ENCODE measurements at places on chromosomes 13 and 19.

DNA sequence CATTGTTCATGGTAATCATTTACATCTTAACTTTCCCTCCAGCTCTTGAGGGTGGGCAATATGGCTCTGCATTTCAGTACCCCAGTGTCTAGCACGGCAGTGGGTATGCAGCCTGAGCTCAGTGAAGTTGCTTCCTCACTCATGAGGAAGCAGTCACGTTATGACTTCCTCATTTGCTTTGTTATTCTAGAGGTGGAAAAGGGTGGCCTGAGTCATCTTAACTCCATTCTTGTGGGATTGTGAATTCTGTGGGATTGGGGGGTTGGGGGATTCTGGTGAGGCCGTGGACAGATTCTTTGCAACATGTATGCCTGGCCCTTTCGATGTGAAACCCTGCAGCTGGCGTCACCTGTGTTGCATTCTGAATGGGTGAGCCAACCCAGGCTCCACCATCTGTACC lies 406.7 kb upstream of the ZNF507 start:
- DNase-seq: no peak

GRCh38 chr19:35545855-35546381 lies 492 bp downstream of the TMEM147 start:
- peak; percentile 68 for DNase-seq

GRCh38 chr19:2659856-2660432 lies 42.5 kb downstream of the GNG7 start:
- DNase-seq: no peak

DNA sequence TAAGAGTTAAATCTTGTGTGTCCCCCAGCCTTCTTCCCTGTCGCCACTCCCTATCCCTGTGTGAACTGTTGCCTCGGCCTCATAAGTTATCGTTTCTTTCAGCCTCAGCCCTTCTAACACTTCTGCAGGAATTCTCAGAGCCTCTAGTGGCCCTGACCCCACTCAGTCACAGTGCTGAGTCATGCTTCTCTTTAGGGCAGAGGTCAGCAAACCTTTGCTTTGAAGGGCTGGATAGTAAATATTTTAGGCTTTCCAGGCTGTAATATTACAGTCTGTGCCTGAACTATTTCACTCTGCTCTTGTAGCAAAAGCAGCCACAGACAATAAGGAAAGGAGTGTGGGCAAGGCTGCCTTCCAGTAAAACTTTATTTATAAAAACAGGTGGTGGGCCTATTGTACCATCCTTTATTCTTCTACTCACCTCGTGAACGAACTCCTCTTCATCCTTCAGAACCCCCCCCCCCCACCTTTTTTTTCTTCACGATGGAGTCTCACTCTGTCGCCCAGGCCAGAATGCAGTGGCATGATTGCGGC lies 22.1 kb downstream of the MYO9B start:
- no peak for DNase-seq

DNA sequence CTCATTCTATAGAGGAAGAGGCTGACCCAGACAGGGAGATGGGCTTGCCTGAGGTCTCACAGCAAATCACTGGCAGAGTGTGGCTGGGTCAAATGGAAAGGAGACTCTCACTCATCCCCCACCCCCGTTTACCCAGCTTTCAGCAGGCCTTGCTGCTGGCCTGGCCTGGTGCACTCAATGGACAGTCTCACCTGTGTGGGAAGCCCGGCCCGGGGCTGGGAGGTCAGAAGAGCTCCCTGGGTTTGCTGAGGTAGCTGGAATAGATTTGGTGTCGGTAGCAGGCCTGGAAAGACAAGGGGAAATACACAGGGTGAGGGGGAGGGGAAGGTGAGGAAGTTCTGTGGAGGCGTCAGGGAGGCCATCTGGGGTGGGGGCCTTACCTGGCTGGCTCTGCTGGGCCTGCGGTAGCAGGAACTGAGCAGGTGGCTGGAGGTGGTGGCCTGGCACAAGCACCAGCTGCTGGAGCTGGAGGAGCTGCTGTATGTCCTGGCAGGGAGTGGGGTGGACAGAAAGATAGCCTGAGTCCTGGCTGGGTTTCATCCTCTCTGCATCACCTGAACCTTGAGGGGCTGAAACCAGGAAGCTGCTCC lies 23.5 kb downstream of the ZNF574 start:
- no peak for DNase-seq

- no peak for DNase-seq
Measured at GRCh38 chr19:47006496-47006895, 13.1 kb upstream of the NPAS1 start.

- no peak for DNase-seq
Measured at GRCh38 chr13:112185466-112185865, 118.5 kb downstream of the SOX1 start.

DNA sequence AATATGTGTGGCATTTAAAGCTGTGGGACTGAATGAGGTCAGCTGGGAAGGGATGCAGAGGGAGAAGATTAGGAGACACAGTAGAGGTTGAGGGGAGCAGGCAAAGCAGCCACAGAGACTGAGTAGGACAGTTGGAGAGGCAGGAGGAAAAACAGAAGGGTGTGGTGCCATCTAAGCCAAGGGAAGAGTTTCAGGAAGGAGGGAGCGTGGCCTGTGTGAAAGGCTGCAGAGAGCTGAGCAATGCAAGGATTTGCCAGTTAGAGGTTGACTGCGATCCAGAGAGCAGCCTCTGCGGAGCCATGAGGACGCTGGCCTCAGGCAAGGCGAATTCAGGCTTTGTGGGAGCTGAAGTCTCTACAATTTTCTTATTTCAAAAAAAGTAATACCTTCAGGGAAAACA lies 28.9 kb downstream of the SOX21 start:
- no peak for DNase-seq

- no peak for DNase-seq
Measured at GRCh38 chr13:62040806-62041205, 625.2 kb upstream of the PCDH20 start.

DNA sequence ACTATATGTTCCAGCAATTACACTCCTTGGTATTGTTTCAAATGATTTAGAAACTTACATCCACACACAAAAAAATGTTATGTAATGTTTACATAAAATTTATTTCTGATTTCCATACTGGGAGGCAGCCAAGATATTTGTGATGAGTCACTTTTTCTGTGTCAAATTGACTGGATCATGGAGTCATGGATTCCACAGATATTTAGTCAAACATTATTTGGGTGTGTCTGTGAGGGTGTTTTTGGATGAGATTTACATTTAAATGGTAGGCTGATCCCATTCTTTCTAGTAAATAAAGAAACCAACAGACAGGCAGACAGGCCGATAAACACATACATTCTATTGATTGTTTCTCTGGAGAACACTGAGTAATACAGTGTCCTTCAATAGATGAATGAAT lies 562.8 kb downstream of the SLITRK6 start:
- no peak for DNase-seq

DNA sequence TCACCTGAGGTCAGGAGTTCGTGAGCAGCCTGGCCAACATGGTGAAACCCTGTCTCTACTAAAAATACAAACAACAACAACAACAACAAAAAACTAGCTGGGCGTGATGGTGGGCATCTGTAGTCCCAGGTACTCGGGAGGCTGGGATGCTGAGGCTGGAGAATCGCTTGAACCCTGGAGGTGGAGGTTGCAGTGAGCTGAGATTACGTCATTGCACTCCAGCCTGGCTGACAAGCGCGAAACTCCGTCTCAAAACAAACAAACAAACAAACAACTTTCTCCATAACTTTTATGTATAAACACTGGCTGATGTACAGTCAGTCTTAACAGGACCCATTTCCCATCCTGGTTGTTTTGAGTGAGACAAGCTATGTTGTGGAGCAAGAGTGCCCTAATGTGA lies 5.8 kb upstream of the CYP4F8 start:
- no peak for DNase-seq

DNA sequence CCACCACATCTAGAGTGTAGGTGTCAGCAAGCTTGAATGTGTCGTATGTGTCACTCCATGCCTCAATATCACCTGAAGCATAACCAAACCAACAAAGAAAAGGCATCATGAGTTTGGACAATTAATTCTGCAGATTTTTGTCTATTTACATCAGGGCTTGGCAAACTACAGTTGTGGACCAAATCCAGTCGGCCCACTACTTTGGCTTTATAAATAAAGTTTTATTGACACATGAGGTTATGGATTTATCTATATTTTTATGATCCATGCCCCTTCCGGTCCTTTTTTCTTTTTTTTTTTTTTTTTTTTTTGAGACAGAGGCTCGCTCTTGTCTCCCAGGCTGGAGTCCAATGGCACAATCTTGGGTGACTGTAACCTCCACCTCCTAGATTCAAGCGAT lies 9.2 kb upstream of the CABP5 start:
- DNase-seq: no peak

DNA sequence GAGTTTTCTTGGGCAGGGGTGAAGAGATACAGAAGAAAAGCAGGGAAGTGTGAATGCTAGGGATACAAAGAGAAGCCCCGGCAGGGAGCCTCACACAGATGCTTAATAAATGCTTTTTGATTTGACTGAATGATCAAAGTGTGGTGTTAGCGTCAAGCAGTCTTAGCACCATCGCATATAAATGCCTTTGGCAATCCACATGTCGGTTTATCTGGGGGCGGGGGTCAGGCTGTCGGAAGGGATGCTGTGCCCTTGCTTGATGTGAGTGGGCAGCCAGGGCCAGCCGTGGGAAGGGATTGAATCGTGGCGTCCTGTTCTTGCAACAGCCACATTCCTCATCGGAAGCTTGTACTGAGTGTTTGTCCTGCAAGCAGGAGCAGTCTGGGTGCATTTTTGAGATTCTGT lies 173.1 kb downstream of the LACC1 start:
- DNase-seq: no peak

DNA sequence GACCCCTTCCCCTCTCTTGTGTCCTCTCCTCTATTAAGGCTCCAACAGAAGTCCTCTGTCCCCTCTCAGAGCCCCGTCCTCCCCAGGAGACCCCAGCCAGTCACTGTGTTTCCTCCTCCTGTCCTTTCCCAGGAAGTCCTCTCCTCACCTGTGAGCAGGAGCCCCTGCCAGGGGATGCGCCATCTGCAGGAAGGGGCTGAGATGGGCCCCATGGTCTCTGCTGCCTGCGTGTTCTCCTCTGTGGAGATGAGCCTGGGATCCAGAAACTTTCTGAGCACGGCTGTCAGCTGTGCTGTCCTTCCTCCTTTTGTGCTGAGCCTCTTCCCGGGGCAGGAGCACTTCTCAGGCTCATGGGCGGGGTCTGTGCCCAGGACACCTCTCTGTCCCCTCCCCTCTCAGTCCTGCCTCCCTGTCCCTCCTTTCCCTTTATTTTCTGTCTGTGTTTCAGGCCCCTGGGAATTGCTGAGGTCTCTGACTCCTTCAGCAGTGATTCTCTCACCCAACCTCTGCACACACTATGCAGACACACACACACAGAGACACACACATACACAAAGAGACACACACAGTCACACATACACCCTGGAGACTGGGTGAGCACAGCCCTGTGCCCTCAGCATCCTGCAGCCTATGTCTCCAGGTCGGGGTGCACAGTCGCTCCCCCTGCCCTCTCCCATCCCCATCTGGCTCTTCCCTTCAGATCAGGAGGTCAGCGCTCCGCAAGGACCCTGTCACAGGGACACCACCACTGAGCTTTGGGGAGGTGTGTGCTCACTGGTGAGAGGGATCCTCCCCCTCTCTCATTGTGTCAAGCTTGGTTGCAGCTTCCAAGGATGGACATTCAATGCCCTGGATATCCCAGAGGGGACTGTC lies at the start of gene CEACAM8:
TSS of gene CEACAM8 (minus strand) at position 308 of the 873 bp plus-strand sequence. CDS start at position 212, 96 bp downstream.
- no peak for DNase-seq

DNA sequence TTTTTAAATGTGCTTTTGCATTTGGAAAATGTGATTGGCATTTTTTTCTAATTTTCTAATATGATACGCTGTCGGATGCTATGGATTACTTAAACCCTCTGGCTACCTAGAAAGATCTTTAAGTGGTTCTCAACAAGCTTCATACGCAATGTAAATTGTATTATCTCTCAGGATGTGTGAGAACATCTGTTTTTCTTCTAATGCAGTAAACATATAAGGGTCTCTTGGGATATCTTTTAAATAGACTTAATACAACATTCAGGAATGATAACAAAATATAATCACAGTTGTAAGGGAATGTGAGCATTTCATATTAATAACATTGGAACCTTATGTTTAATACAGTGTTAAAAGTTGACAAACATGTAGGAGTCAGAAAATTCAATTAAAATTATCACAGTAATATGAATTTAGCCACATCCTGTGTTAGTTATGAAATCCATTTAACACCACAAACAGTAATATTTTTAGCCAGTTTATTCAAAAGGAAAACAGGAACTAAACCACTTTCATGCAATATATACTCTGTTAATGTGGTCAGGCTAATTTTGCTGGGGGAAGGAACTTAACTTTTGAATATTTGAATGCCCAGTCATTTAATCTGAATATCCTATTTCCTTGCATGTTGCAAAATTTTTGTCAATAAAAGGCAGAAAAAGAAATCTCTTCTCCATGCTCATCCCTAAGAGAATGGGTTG lies 15.0 kb upstream of the ALOX5AP start:
- no peak for DNase-seq

DNA sequence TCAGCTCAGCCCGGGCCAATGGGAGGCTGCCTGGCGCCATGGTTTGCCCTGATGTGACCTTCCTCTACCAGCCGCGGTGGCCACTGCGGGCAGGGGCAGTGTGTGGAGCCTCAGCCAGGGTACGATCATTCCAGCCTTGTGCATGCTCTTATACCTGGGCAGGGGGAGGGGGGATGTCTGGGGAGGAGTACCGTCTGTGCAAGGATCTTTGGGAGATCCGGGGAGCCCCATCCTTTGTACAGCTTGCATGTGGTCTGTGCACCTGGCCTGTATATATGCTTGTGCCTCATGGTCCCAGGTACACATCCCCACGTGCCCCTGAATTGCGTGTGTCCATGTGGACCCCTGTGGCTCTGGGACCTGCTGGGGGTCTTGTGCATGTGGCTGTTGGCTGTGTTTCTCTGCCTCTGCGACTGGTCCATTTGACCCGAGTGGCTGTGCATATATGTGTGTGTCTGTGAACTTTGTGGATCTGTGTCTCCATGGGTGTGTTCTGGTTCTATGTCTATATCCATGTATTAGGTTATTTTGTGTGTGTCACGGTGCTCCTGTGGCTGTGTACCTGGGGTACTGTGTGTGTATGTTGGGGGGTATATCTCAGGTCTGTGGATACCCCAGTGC lies 12.8 kb upstream of the NANOS3 start:
- DNase-seq: no peak

- DNase-seq: peak; percentile 48
Measured at GRCh38 chr13:108269601-108270328, at the start of gene TNFSF13B. Gene TNFSF13B, plus strand, starts transcription at chr13:108269718. Its CDS starts 178 bp downstream, at chr13:108269896.

- DNase-seq: no peak
Measured at GRCh38 chr19:51695702-51696315, 2.7 kb downstream of the SPACA6 start.

GRCh38 chr19:28948026-28948425 lies 264.9 kb downstream of the UQCRFS1 start:
- DNase-seq: no peak
